ENCODE measurements at places on chromosomes 1 and 21.

GRCh38 chr1:61183471-61184039 lies 101.2 kb downstream of the NFIA start:
- DNase-seq = no peak

DNA sequence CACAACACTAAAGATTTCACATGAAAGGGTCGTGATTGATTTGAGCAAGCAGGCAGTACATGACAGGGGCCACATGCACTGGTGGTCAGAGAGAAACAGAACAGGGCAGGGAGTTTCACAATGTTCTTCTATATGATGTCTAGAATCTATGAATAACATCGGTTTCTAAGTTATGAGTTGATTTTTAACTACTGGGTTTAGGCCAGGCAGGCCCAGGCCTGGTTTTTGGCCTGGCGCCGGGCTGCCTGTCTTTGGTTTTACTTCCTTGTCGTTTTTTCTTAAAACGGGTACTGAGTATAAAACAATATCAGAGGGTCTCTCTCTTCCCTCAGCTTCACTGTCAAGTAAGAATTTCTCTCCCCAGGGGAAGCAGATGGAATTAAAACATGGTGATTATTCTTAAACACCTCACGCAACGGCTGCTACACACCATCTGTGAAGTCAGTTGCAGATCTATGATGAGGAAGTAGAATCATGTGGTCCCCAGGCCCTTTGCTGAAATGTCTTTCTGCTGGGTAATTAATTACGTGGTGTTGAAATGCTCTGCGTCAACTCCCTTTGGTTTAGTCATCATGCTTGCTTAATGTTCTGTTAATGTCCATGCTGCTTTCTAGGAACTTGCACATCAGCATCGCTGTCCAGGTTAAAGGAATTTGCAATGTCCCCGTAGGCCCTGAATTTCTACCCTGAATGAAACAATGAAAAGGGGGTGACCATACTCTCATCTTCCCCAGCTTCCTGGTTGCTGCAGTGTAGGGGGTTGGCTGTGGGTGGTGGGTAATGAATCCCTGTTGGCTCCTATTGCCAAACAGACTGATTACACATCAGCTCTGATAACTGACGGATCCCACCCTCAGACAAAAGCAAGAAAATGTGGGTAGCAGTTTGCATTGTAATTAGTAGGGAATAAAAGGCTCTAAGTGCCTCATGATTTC lies 70.3 kb downstream of the SERINC2 start:
- peak; percentile 97 for DNase-seq

DNA sequence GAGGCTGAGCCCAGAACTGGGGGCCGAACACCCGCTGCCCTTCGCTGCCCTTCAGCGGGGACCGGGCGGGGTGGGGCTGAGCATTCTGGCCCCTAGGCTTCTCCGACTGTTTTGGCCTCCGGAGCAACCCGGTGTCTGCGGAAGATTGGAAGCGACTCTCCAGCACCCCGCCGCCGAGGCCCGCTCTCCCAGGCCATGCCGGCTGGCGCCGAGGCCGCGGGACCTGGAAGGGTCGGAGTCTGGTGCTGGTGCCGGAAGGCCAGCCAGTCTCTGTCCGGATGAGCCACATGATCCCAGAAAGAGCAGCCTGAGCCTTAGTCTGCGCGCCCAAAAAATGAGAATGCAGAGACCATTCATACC lies 272.0 kb downstream of the FOXD2 start:
- no peak for DNase-seq

DNA sequence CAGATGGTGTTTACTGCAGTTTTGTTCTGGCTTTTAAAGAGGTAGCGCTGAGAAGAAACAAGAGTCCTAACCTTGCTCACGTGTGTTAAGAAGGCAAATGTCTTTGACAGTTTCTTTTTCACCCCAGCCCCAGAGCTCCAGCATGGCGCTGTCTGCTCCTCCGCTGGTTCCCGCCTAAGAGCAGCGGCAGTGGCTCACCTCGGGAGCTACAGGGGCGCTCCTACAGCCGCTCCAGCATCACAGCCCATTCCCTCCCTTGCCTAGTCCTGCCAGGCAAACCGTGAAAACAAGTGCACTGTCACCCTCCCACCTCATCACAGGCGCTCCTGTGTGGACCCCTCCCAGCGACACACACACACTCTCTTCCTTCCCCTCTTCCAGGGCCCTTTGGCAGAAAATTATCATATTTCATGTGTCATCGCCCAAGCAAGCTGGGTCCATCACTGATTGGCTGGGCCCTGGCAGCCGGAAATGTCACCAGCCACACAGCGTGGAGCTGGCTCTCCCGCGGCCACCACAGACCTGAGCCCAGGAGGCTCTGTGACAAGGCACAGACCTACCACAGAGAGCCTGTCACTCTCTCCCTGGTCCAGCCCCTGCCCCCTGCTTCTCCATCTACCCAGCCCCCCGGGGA lies 1.2 kb upstream of the HIVEP3 start:
- DNase-seq = no peak

DNA sequence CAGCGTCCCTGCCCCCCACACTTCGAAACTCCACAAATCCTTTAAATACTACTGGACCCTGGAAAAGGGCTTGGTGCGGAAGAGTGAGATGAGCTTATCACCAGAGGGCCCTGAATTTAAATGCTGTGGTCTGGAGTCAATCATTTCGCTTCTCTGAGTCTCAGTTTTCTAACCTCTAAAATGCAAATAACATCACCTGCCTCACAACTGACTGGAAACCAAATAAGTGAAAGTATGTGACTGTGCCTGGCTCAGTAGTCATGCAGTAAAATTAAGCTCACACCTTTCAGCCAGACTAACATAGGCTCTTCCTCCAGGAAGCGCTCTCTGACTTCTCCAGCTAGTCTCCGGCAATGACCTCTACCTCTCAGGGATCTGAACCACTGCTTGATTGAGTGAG lies 4.2 kb downstream of the GJA4 start:
- DNase-seq = no peak

- no peak for DNase-seq
These were observed 103.7 kb downstream of the ABCA4 start for GRCh38 chr1:94017155-94017829.

DNA sequence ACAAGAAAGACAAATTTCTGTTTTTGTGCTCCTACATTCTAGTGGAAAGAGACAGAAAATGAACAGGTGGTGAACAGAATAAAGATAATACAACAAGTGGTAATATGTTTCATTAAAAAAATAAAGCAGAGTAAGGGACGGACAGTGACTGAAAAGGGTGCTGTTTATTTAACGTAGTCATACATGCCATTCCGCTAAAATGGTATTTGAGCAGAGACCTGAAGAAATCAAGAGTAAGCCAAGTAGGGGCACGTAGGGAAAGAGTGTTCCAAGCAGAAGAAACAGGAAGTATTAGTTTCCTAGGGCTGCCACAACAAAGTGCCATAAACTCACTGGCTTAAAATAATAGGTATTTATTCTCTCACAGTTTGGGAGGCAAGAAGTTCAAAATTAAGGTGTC lies 65.6 kb upstream of the KCTD3 start:
- no peak for DNase-seq

DNA sequence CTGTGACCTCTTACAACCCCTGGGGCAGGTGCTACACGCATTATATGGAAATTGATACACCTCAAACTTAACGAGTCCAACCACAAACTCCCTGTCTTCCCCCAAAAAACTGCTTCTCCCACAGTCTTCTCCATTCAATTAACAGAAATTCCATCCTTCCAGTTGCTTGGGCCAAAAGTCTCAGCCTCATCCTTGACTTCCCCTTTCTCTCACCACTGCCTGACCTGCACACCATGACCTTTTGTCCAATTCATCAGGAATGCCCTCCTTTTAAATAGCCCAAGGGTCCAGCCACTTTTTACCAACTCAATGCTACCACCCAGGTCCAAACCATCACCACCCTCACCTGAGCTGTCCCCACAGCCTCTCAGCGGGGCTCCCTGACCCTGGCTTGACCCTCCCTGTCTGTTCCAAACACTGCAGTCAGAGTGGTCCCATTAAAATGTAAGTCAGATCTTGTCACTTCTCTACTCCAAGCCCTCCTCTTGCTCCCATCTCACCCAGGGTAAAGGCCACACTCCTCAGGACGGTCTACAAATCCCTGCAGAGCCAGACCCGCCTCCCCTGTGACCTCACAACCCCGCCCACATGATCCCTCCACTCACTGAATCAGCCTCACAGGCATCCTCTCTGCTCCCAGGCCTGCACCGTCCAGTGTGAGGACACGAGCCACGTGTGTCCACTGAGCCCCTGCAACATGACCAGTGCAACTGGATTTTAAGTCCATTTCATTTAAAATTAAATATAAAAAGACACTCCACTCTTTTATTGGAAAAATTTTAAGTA lies 18.5 kb downstream of the KCNN3 start:
- no peak for DNase-seq

GRCh38 chr1:213049232-213049631 lies 1.8 kb upstream of the RPS6KC1 start:
- DNase-seq = no peak

DNA sequence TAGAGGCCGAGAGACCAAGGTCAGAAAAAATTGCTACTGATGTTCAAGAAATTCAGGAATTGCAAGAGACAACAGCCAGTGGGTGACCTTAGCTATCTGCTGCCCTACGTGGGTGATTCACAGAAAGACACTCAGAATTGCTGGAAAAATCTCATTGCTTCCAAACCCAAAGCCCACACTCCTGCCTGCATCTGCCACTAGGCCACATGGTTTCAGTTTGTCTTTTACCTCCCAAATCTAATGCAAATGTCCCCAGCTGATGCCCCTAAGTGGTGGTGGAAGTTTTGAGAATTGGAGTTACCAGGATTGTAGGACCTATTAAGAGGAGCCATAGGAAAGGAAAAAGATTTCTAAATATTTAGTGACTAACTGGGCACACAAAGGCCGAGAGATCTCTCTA lies 341.5 kb upstream of the CHRM3 start:
- no peak for DNase-seq

DNA sequence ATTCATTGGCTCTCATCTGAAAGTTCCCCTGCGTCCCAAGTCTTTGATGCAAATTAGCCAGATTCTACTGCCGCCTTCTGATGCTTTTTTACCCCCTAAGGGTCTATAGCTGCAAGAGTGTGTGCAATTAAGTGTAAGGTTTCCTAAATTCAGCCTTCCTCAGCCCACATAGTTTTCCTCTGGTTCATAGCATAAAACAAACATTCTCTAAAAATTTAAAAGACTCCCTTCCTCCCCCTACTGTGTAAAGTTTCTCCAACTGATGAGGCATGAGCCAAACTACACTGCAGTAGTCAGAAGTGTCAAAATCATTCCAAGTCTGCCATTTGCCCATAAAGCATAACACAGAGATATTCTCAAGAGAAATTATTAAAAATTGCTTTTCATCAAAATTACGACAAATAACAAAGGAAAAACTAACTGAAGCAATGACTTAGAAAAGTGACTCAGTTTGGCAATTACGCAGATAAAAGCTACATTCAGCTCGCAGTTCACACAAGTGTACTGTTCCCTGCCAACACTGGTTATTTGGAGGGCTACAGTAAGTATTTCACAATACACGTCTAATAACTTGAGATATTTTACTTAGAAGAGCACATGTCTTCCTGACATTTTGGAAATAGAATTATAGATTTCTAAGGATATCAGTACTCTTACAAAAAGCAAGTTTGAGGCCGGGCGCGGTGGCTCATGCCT lies 15.4 kb downstream of the KCNH1 start:
- DNase-seq = no peak

DNA sequence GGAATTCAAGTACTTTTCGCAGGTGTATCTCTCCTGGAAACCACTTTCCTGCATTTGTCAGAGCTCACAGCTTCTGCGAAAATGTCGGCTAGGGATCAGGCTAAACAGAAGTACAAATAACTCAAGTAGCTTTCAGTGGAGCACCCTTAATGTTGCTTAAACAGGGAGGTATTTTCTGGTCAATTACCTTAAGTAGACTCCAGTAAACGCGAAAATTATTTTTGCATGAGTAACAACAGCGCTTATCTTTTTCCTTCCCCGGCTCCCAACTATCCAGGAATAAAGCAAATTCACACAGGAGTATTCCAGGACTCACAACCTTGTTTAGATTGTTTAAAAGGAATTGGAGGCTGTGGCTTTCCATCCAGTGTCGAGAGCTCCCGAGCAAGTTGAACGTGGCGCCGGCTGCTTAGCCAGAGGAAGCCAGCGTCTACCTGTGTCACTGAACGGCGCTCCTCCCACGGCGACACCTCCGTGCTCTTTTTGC lies 7.3 kb upstream of the SIM2 start:
- DNase-seq = no peak

DNA sequence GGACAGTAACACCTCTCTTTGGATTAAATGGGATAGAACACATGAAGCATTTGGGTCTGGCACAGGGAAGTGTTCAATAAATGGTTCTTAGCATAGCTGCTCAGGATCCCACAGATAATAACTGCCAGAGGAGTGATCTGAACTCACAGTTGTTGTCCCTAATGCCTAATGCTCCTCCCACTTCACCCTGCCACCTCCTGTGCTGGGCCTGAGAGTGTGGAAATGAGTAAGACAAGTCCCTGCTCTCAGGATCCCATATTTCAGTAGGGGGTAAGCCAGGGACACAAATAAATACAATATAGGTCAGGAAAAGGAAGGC lies 19.9 kb upstream of the FOXO6 start:
- no peak for DNase-seq

DNA sequence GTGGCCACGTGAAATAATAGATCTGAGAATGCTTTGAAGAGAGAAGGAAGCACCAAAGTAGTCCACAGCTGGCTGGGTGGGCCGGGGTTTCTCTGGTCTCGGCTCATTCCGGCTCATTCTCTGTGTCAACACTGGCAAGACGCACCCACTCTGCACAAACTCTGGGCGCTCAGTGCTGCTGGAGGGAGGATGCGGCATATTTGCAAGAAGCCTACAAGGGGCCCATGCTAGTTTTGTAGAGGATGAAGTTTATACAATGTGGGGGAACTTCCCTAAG lies 28.8 kb upstream of the TMPRSS2 start:
- no peak for DNase-seq

DNA sequence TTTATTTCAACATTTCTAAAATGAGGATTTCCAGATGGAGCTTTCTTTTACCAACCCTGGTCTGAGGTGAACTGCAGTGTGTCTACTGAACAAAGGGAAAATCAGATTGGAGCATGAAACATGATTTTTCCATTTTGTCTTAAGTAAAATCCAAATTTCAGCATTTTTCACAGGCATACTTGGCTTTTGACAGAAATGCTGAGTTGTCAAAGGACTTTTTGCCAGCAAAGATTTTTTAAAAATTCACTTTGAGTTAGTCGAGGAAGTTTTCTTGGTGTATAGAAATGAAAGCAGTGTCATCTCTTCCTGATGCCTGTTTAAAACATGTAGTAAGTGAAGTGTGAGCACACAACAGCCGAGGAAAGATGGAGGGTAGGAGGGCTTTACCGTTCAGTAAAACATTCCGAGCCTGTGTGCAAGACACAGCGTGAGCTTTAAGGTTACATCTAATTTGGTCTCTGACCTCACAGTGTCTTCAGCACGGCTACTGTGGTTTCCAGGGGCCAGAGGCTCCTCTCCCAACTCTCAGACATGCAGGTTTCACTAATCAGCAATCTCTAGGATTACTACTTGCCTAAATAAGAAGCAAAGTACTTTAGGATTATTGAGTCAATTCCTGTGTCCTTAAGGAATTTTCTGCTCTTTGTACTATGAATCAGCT lies 45.9 kb downstream of the SAMD13 start:
- DNase-seq = no peak

DNA sequence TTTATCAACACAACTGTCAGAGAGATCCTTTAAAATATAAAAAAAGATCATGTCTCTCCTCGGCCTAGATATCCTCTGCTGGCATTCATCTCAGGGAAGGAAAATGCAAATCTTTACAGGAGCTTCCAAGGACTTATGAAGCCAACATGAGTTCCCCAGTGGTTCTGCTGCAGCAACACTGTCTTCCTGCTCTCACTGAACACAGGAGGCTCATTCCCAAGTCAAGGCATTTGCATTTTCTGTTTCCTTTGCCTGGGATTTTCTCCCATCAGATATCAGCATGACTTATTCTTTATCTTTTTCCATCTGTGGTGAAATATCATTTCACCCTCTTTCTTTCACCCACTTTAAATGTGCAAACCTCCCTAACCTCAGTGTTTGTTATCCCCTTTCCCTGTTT lies 513.8 kb upstream of the ZP4 start:
- no peak for DNase-seq
